Thoracic aorta (tissue), 2 donors: ENCODE measurements at places on chromosomes 5 and 9. TPM values are rescaled to one million over a fixed set of nuclear protein-coding genes. Genes with fewer than 3 reads are reported as not detected.

GRCh38 chr9:87674565-87675299 is 51.2 kb upstream of the CTSL start:
- no peaks in the 10 kb centered on the region for H3K36me3 ChIP-seq
- DNase-seq = no peak
- no peak overlapping the region for H3K27ac ChIP-seq

DNA sequence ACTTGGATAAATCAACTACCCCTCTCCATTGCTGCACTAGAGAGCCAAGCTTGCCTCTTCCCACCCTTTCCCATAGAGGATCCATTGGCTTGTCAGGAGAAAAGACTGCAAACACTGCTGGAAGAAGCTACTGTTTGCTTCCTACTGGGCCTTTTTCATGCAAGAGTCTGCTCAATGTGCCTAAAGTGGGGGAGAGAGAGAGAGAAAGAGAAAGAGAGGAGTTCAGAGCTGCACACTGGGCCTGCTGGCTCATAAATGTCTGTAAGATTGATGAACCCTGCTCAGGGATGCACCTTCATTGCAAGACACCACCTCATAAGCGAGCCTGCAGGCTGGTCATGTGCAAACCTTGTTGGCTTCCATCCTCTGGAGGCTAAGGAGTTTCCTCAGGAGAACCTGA is 269.4 kb downstream of the ZNF608 start:
- H3K36me3 ChIP-seq = no peaks in the 10 kb centered on the region
- no peak overlapping the region for H3K4me3 ChIP-seq
- H3K4me1 ChIP-seq = no peaks in the 10 kb centered on the region
- no peak overlapping the region for H3K27ac ChIP-seq
- H3K27me3 ChIP-seq = no peaks in the 10 kb centered on the region
- DNase-seq = no peak

DNA sequence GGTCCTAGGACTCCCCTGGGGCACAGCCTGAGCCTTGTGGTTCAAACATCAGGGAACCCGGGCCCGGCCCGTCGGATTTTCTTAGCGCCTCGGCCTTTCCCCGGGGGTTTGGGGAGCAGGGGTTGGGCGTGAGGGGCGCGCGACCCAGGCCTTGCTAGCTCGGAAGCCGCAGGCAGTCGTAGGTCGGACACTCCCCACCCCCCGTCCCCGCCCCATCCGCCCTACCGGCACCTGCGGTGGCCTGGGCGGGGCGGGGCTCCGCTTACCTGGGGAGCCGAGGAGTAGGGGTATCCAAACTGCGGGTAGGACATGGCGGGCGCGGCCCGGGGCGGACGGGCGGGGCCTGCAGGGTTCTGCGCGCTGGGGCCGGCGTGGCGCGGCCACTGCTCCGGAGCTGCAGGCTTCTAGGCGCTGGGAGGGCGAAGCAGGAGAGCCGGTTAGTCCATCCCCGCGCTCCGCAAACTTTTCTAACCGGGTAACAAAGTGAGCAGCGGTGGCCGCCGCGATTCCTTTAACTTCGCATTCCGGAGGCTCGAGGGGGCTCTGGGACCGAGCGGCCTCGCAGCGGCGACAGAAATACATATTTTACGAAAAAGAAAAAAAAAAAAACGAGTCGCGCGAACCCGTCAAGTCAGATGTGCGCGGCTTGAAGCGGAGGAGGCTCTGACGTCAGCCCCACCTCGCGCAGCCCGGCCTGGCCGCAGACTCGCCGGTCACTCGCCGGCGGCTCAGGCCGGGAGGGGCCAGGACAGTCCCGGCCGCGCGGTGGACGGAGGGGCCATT is at the start of gene IRX4:
Gene IRX4 (minus strand): TSS at position 589 of the 783 bp plus-strand sequence. CDS start 278 bp downstream, at position 311.
- peaks cover 6% of the 10 kb centered on the region for H3K4me1 ChIP-seq
- H3K27me3 ChIP-seq = peaks cover 18% of the 10 kb centered on the region
- H3K27ac ChIP-seq = no peak within 1 kb of the TSS
- no peaks in the 10 kb centered on the region for H3K36me3 ChIP-seq
- DNase-seq = no peak

DNA sequence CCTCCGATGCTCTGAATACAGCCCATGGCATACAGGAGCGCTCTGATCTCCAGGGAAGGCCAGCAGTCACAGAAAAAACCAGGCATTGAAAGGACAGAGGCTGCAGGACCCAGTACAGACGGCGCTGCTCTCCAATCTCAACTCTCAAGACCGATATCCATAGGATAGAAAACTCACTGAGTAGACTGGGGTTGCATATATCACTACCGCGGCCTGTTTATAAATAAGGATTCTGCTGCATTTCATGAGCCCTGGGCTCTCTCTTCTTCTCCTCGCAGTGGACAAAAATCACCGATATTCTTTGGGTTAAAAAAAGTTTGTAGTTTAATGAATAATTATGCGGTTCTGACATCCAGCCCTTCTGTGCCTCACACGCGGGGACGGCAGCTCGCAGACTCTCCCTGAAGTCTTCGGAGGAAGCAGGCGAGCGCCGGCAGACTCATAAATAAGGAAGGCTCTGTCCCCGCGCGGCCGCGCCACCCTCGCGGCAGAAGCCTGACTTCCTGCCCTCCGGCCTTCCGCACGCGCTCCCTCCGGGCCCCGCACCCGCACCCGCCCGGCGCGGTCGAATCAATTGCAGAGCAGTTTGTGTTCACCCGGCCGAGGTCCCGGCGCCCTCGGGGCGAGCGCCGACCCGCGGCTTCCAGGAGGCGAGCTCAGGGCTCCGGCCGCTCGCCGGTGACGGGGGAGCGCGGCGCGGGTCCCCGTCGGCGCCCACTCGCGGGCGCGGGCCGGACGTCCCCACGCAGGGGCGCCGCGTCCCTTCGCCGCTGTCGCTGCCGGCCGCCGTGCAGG is at the start of gene FAM78A:
Gene FAM78A (minus strand): TSS at position 417 of the 795 bp plus-strand sequence. CDS start 331 bp downstream, at position 86.
- H3K4me1 ChIP-seq = peaks cover 3% of the 10 kb centered on the region
- no peaks in the 10 kb centered on the region for H3K27me3 ChIP-seq
- no peak for DNase-seq
- no peaks in the 10 kb centered on the region for H3K36me3 ChIP-seq
- peak within 1 kb of the TSS; percentile 77 for H3K4me3 ChIP-seq
- no peak within 1 kb of the TSS for H3K27ac ChIP-seq

Gene CAPSL
- not detected for total RNA-seq

Gene AHRR
- total RNA-seq = 0.85 TPM

- H3K36me3 ChIP-seq = no peaks in the 10 kb centered on the region
- no peak for DNase-seq
- no peak overlapping the region for H3K27ac ChIP-seq
- H3K4me3 ChIP-seq = no peak overlapping the region
- H3K27me3 ChIP-seq = no peaks in the 10 kb centered on the region
Measured at GRCh38 chr5:59099270-59099994, 516.6 kb downstream of the RAB3C start.

DNA sequence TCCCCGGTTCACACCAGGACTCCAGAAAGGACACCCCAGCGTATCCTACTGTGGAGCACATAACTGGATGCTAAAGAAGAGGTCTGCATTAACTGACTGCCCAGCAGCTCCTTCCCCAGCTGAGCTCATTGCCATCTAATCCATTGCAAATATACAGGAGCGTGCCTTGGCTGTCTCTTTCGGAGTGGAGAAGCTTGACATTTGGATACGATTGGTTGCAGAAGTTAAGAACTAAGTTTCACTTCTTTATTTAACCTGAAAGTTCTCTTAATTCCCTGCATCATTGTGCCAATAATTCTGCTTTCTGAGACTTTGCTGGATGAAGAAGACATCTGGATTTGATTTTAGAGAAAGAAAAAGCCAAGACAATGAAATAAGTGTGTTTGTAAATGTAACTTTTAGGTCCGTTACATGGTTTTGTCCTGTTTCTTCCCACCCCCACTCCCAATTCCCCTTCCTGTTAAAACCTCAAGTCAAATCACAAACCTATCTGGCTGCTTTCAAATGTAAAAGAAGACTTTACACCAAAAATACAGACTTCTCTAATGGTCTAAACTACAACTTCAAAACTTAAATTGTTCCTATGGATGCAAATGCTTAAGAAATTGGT is 33.9 kb downstream of the TAS2R1 start:
- H3K27me3 ChIP-seq = no peaks in the 10 kb centered on the region
- no peaks in the 10 kb centered on the region for H3K36me3 ChIP-seq
- no peak overlapping the region for H3K27ac ChIP-seq
- peak overlapping the region; percentile 38 for H3K4me3 ChIP-seq
- no peak for DNase-seq
- no peaks in the 10 kb centered on the region for H3K4me1 ChIP-seq

Gene TNFSF8
- 5.8 TPM for total RNA-seq

DNA sequence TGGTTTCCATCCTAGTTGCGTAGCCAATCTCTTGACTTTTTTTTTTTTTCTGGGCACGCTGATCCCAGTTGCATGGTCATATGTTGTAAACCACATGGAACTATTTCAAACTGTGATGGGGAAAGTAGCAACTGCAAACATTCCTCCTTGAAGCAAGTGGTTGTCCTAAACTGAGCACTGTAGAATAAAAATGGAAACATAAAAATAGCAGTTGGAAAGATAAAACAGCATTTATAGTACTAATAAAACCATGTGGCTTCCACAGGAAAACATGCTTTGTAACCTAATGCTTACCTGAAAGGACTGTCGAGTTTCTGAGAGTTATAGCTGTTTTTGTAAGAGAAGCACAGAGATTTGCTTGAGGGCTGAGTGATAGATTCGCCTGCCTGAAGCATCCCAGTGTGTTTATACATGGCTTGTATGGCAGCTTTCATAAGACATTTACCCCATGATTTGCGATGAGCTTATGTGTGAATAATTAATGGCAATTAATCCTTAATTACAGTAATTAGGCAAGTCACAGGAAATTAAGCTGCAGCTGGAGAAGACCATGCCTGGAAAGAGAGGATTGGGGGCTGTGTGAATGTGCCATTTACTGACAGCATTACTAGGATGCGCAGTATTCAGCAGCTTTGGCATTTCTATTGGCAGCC is 136.5 kb downstream of the PBX3 start:
- H3K36me3 ChIP-seq = no peaks in the 10 kb centered on the region
- H3K27ac ChIP-seq = no peak overlapping the region
- no peaks in the 10 kb centered on the region for H3K27me3 ChIP-seq
- DNase-seq = no peak

- peaks cover 8% of the 10 kb centered on the region for H3K4me1 ChIP-seq
- no peak for DNase-seq
- H3K4me3 ChIP-seq = peak overlapping the region; percentile 20
- no peaks in the 10 kb centered on the region for H3K27me3 ChIP-seq
- no peaks in the 10 kb centered on the region for H3K36me3 ChIP-seq
Measured at GRCh38 chr9:68913054-68913453, 100.9 kb downstream of the PRKACG start.

- H3K27ac ChIP-seq = no peak overlapping the region
- DNase-seq = no peak
- no peak overlapping the region for H3K4me3 ChIP-seq
- no peaks in the 10 kb centered on the region for H3K27me3 ChIP-seq
- no peaks in the 10 kb centered on the region for H3K36me3 ChIP-seq
Measured at GRCh38 chr5:158744680-158745079, 355.0 kb downstream of the EBF1 start.

DNA sequence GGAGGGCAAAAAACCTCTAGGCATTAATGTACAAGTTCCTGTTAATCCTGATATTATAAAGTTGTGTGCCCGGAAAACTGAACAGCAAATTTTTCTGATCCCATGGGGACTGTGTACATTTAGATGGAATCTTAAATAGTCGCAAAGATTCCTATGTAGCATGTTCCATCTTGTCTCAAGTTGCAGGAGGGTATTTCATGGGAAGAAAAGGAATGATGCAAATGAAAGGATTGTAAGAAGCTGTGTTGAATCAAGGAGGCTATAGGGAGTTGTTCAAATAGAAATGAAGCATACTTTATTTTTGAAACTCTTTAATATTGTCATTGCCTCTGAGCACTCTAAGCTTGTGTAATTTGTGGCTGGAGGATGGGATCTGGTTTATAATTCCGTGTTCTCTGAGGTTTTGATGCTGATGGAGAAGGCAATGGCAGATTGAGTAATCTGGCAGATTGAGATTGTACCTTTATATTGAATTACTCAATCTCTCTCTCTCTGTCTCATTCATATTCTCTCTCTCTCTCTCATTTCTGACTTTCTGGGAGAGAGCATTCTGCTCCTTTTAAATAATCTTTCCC is 288.5 kb downstream of the OSTF1 start:
- H3K27me3 ChIP-seq = no peaks in the 10 kb centered on the region
- DNase-seq = no peak
- no peaks in the 10 kb centered on the region for H3K4me1 ChIP-seq

- no peak overlapping the region for H3K4me3 ChIP-seq
- no peak overlapping the region for H3K27ac ChIP-seq
- no peaks in the 10 kb centered on the region for H3K36me3 ChIP-seq
Measured at GRCh38 chr5:56545016-56545415, 270.3 kb upstream of the MAP3K1 start.

Gene PTPRD
- total RNA-seq = 19.6 TPM

Gene RASGEF1C
- not detected for total RNA-seq

Gene HTR4
- total RNA-seq = 7.8 TPM

DNA sequence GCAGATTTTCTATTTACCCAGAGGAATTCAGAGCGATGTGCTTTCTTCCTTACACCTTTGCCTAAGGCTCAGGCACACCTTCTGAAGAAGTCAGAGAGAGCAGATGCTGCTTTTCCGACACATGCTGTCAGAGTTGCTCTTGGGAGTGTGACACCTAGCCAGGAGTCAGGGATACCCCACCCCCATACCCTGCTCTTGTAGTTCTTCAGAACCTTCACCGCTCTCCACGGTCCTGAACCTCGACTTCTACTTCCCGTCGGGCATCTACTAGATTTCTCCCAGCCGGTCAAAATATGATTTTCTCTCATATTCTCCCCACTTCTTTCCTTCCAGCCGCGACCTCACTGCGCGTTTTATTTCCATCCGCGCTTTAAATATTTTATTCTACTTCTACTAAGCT is 1.7 kb downstream of the GRIN3A start:
- no peak for DNase-seq
- peaks cover 9% of the 10 kb centered on the region for H3K4me1 ChIP-seq
- no peaks in the 10 kb centered on the region for H3K36me3 ChIP-seq
- no peak overlapping the region for H3K4me3 ChIP-seq
- no peaks in the 10 kb centered on the region for H3K27me3 ChIP-seq

Gene BOD1
- total RNA-seq = 44.7 TPM

DNA sequence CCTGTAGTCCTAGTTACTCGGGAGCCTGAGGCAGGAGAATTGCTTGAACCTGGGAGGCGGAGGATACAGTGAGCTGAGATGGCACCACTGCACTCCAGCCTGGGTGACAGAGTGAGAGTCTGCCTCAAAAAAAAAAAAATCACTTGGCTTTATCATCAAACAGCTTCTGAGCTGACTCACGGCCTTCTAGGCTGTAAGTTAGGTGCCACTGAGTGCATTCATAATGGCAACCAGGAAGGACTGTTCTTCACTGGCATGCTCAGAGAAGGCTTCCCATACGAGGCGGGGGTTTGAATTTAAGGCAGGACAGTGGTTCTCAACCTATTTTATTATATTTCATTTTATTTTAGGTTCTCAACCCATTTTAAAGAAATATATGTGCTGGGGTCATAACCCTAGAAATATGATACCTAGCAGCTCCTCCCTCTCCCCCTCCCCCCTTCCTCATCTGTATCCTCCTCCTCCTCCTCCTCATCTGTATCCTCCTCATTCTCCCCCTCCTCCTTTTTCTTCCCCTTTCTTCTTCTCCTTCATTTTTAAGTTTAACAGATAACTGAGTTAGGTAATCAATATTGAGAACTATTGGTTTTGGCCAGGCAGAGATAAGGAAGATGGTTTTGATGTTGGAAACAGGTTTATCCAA is 19.0 kb upstream of the LHFPL2 start:
- no peak for DNase-seq
- H3K36me3 ChIP-seq = no peaks in the 10 kb centered on the region
- H3K4me1 ChIP-seq = peaks cover 4% of the 10 kb centered on the region
- H3K4me3 ChIP-seq = no peak overlapping the region
- H3K27ac ChIP-seq = no peak overlapping the region
